ENCODE measurements at places on chromosomes 5 and 9.
A peak's percentile ranks its signal among the peaks of the same experiment; 100 is the strongest.

- no peak for DNase-seq
These were observed 41.6 kb downstream of the CSF1R start for GRCh38 chr5:150044712-150045111.

GRCh38 chr5:115419846-115420585 lies 123.6 kb upstream of the CCDC112 start:
- no peak for DNase-seq

GRCh38 chr9:131677049-131677443 lies 62.8 kb downstream of the RAPGEF1 start:
- no peak for DNase-seq

DNA sequence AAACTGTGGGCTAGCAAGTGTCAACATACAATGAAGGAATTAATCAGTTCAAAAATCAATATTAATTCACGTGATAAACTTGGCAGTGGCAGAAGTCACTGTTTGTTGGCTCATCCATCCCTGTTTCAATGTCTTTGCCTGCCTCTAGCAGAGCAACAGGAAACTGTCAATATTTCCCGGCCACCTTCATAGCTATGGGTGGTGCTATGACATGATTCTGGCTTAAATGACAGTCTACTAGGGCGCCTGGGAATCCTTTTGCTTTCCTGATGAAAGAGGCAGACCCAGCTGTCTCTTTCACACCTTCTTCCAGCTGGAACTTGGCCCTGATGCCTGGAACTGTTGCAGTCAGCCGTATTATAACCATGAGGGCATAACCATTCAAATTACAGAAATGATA lies 72.1 kb upstream of the DNAH5 start:
- no peak for DNase-seq

- no peak for DNase-seq
These were observed 28.2 kb downstream of the DBH start for GRCh38 chr9:133664173-133665050.

GRCh38 chr9:121133104-121133816 lies 58.5 kb downstream of the CNTRL start:
- peak; percentile 36 for DNase-seq

DNA sequence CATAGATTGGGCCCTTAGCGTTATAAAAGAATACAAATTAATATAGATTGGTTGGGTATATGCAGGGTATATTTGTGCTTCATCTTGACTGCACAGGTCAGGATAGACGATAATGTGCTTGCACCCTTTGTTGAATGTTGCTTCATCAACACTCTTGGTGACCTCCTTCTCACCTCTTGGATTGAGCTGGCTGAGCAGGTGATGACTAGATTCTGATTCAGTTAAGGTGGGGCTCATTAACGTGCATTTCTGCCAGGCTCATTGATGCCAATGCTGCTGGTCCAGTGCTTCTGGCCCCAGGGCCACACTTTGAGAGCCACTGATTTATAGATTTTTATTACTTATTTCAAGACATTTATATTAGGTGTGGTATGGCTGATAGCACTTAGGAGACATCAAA lies 27.7 kb downstream of the PCSK5 start:
- DNase-seq = no peak

DNA sequence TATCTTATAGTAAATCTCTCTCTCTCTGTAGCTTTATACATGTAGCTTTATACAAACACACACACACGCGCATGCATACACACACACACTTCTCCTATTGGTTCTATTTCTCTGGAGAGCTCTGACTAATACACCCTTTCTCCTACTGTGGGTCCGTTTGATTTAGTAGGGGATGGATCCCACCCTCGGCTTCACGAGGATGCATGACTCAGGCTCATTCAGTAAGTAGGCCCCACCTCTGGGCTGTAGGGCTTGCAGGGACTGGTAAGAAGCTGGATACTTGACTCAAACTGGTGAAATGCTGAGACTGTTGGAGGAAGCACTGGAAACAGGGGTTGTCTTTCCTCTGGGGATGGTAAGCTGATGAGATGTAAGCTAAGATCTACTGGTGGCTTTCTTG lies 98.7 kb downstream of the SLC24A2 start:
- DNase-seq = no peak

GRCh38 chr9:129962451-129962864 lies 80.5 kb downstream of the FNBP1 start:
- DNase-seq = no peak

DNA sequence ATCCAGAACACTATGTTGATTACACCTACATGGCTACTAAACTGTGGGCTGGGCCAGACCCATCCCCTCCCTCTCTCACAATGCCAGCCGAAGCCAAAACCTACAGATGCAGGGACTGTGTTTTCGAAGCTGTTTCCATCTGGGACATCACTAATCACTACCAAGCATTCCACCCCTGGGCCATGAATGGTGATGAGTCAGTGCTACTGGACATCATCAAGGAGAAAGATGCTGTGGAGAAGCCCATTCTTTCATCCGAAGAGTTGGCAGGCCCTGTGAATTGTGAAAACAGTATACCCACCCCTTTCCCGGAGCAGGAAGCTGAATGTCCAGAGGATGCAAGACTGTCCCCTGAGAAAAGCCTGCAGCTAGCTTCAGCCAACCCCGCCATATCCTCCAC lies 65.0 kb downstream of the ZNF462 start:
- DNase-seq = no peak

GRCh38 chr9:4507306-4508130 lies 17.2 kb downstream of the SLC1A1 start:
- DNase-seq = no peak

DNA sequence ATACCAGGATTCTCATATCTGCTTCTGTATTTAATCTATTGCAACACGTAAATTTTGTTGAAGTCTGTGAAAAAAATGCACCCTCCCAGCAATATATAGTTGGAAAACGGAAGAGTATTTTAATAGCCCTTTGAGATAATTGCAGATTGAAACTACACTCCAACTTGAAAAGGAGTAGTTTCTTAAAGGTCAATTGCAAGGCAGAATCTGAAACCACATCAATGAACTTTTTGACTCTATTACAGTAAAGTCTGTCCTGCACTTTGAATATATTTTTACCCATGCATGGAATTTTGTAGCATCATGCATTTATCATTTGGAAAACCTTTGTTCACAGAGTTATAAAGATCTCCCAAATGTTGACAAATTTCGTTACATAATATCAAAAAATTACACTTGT lies 311.6 kb upstream of the NREP start:
- no peak for DNase-seq

GRCh38 chr5:59605915-59606314 lies 287.6 kb downstream of the PDE4D start:
- no peak for DNase-seq

- DNase-seq = no peak
These were observed 145.4 kb downstream of the NMUR2 start for GRCh38 chr5:152259702-152260101.

DNA sequence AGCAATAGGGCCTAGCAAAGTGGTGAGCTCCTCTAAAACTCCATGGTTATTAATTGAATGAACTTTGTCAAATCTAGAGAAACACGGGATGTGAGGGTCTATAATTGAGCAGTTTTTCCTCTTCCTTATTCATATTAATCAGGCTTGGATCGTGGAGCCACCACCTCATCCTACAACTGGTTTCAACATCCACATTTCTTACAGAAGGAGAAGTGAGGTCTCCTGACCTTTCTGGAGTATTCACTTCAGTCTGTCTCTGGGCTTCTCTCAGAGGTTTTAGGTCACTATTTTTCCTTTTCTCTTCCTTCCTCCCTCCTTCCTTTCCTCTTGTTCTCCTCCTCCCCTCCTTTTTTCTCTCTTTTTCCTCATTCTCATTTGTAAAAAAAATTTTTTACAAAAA lies 177.3 kb upstream of the ACTBL2 start:
- no peak for DNase-seq

- no peak for DNase-seq
These were observed 34.9 kb downstream of the NREP start for GRCh38 chr5:111722140-111722539.

GRCh38 chr5:82922086-82922734 lies 155.0 kb downstream of the TMEM167A start:
- DNase-seq = no peak

- no peak for DNase-seq
These were observed 68.7 kb downstream of the RETREG1 start for GRCh38 chr5:16548115-16548514.

GRCh38 chr9:83431101-83432060 lies 106.8 kb downstream of the FRMD3 start:
- no peak for DNase-seq

DNA sequence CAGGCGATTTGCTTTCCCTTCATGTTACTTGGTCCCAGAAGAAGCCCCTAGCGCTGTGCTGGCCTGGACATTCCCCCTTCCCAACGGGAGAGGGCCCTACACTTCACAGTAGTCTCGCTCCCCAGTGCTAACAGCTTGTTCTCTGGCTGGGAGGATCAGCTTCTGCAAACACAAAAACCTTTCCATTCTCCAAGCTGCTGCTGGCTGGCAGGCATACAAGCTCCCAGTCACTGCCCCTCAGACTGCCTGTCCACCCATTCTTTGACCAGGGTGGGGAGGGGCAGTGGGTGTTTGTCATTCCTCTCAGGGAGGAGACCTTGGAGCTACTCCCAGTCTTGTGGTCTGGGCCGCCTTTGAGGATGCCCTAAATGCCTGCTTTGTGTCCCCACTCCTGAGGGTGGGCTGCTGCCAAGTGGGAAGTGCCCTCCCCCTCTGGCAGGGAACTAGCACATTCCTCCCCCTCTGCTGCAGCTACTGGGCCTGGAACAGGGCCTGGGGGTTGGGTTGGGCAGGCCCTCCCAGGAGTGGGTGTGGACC lies 20.8 kb downstream of the ENHO start:
- DNase-seq = no peak

GRCh38 chr5:124605541-124605940 lies 140.9 kb downstream of the ZNF608 start:
- no peak for DNase-seq

GRCh38 chr5:160504906-160505305 lies 83.3 kb downstream of the PTTG1 start:
- no peak for DNase-seq

DNA sequence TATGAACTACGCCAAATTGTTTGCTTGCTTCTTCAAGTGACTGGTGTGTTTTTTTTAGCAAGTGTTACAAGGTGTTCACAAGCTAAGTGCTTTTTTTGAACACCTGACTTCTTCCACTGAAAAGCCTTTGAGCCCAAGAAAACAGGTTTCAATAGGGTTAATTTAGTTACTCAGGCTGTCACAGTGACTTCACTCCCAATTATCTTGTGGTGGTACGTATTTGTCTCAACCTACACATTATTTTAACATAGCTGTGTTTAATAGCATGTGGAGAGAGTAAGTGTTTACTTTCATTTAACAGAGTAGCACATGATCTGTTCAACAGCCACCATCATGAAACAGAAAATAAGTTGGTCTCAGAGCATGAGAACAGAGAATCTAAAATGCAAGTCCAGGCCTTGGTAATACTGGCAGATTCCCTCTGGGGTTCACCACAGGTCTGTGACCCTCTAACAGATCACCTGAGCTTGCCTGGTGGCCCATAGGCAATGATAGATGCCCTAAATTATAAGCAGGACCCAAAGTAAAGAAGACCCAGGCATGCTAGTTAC lies 267.7 kb upstream of the SMARCA2 start:
- DNase-seq = no peak

DNA sequence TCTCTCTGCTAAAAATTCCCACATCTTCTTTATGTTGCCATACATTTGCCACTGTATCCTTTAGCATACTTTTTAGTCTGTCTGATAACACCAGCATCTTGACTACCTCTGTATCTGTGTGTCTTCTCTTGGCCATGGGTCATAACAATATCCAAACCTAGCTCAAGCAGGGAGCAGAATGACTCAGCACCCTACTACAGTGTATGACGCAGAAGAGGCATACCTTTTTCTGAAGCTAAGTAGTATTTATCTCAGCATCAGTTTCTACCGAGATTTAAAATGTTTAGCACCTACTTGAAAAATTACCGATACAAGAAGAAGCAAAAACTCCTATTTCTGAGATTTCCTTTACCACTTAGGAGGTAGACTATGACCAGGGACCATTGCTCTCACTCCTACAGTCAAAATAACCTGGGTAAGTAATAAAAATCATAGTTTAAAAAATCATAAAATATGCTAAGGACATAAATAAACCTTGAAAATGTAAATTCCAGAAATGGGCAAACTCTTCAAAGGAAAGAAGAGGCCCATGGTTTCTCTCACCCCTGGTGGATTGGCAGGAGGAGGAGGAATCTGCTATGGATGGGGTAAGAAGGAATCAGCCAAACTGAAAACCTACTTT lies 286.5 kb downstream of the MAST4 start:
- DNase-seq = no peak

DNA sequence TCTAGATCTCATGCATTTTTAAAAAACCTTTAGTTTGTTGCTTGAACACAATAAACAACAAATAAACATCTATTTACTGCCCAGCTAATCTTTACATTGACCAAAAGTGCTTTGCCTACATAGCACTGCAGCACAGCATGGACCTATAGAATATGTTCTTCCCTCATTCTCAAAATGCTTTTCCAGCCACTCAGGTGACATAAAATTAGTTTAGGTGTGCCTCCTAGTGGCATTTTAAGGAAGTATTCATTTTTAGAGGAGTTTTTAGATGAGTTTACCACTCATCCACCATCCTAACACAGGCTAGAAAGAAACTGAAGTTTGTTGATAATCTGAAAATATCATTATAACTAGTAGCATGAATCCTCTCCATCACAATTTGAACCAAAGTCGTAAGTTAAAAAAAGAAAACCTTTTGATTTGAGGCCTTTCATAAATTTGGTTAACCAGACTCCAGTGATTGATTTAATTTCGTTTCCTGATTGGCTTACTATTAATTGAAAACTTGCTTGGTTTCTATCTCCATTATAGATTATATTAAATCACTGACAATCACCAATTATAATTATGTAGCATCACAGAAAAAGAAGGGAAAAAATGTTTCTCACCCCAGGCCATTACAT lies 12.6 kb downstream of the PLGRKT start:
- no peak for DNase-seq

DNA sequence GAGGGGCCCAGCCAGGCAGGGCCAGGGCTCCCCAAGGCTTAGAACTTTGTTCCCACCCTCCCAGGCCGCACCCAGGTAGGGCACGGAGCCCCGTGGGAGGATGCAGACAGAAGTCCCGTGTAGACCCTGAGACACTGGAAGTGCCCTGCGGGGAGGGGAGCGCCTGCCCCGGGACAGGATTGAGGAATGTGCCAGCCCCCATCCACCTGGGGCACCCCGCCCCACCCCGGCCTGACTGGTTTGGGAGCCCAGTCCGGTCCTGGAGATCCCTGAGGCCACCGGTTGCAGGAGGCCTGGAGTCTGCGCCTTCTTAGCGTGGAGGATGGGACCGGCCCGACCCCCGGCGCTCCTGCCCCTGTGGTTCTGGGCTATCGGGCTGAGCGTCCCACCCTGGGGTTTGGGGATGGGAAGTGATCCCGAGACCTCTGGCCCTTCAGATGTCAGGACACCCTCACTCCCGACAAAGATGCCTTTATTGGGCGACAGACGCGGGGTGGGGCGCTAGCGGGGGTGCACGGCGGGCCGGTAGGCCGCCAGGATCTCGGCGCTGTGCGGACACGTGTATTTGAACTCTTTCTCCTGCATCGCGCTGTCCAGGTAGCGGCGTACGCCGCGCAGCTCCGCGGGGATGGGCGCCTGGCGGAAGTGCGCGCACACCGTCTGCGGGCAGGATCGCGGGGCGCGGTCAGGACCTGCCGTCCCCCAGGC lies 2.0 kb downstream of the CLIC3 start:
- no peak for DNase-seq

Measured in stimulated activated CD8-positive, alpha-beta memory T cell treated with anti-CD3 and anti-CD28 coated beads, Interleukin-7, amount 100 ng/mL, for 1 hour (primary cell).